ENCODE measurements at places on chromosomes 3 and 15. TPM values are rescaled to one million over a fixed set of nuclear protein-coding genes. Genes with fewer than 3 reads are reported as not detected.

DNA sequence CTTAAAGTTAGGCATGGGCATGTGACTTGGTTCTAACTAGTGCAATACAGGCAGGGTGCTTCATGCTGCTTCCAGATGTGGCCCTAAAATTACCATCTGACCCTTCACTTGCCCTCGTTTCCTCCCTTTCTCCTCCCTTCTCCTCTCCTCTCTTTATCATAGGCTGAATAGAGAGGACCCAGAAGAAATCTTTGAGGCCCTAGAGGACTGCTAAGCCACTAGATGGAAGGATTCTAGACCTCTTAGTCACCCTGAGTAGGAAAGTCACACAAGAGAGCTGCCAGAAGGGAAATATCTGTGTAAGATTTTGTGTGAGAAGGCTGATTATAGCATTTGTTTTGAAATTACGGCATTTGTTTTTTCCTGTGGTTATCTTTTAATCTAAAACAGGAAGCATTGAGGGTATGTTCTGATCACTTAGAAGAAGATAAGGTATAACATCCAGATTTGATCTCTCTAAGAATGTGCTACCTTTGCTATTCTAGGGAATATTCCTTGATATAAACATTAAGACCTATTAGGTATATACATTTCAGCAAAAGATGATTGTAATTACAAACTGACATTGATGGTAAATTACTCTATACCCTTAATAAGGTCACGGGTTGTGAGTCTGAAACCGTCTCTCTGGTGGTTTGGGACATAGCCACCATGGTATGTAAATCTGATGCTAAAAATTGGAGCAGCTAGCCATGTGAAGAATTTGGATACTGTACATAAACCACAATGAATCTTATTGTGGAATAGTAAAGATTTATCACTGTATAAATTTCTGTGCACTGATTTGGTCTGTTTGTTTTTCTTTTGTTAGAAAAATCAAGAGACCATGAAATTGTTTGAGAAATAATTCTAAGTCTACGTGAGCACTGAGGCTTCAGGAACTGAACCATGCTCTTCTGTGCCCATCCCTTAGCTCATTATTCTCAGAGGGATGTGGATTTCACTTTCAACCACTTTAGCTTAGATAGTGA is 84.1 kb downstream of the TP63 start:
- peaks cover 12% of the 10 kb centered on the region for H3K4me1 ChIP-seq
- no peak overlapping the region for H3K4me3 ChIP-seq
- no peak for DNase-seq
- no peaks in the 10 kb centered on the region for H3K27me3 ChIP-seq
- no peaks in the 10 kb centered on the region for H3K36me3 ChIP-seq

- H3K4me3 ChIP-seq, result no peak overlapping the region
- H3K36me3 ChIP-seq, result no peaks in the 10 kb centered on the region
- no peak for DNase-seq
- peaks cover under 1% of the 10 kb centered on the region for H3K4me1 ChIP-seq
- no peak overlapping the region for H3K27ac ChIP-seq
- H3K27me3 ChIP-seq, result peaks cover 3% of the 10 kb centered on the region
Observed at GRCh38 chr15:57662802-57663201, 43.7 kb upstream of the POLR2M start.

- no peaks in the 10 kb centered on the region for H3K27me3 ChIP-seq
- no peak overlapping the region for H3K4me3 ChIP-seq
- no peak for DNase-seq
- H3K27ac ChIP-seq, result peak overlapping the region; percentile 88
Observed at GRCh38 chr15:55222588-55222987, 25.8 kb upstream of the RSL24D1 start.

DNA sequence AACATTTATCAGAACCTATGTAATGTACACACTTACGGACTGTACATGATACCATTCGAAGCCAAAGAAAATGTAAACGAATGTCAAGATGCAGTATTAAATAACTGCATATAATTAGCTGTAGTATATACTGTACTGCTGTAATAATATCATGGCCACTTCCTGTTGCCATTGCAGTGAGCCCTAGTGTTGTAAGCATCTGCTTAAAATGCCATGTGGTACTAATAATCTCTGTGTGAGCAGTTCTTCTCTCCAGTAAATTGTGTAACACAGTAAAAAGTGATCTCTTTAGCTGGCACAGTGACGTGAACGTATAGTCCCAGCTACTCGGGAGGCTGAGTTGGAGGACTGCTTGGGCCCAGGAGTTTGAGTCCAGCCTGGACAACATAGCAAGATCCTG is 8.6 kb downstream of the SPG11 start:
- H3K27ac ChIP-seq, result no peak overlapping the region
- H3K4me1 ChIP-seq, result peaks cover 19% of the 10 kb centered on the region

- no peaks in the 10 kb centered on the region for H3K27me3 ChIP-seq
- no peaks in the 10 kb centered on the region for H3K36me3 ChIP-seq
- H3K4me3 ChIP-seq, result no peak overlapping the region
- H3K4me1 ChIP-seq, result no peaks in the 10 kb centered on the region
Observed at GRCh38 chr3:118088696-118089095, 946.0 kb downstream of the IGSF11 start.

SLC28A2 gene
- total RNA-seq, result not detected

P4HTM gene
- 25.7 TPM for total RNA-seq

Measured in activated CD4-positive, alpha-beta T cell treated with anti-CD3 and anti-CD28 coated beads for 36 hours (primary cell).